ENCODE measurements at places on chromosomes 7 and 10.

GRCh38 chr10:121522831-121523230 is 75.4 kb downstream of the FGFR2 start:
- DNase-seq, result no peak

GRCh38 chr10:31099094-31099493 is 67.4 kb upstream of the ZNF438 start:
- no peak for DNase-seq

GRCh38 chr10:11429439-11430052 is 181.9 kb downstream of the USP6NL start:
- no peak for DNase-seq

- no peak for DNase-seq
Measured at GRCh38 chr10:45001381-45002148, 842 bp downstream of the ZNF22 start.

DNA sequence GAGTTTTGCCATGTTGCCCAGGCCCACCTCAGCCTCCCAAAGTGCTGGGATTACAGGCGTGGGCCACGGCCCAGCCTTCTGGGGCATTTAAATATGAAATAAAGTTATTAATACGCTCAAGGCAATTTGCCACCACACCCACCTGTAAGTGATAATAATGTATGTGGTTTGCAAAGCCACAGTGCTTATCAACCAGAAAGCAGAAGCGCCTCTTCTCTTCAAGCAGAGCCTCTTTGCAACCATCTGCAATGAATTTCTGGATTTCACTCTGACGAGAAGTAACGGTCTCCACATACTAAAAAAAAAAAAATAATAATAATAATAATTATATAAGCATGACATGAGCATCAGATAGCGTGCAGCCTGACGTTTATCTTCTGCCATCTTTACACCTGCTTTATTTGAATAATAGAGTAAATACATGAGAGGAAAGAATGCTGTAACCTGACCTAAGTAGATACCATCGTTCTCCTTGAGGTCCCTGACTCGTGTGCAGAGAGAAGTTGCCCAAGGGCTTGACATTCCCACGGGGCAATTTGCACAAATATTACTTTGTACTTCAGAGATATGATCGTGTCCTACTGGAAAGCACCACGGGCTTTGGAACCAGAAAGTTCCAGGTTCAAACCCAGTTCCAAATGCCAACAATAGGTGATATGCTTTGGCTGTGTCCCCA is 34.0 kb downstream of the BRI3 start:
- no peak for DNase-seq

DNA sequence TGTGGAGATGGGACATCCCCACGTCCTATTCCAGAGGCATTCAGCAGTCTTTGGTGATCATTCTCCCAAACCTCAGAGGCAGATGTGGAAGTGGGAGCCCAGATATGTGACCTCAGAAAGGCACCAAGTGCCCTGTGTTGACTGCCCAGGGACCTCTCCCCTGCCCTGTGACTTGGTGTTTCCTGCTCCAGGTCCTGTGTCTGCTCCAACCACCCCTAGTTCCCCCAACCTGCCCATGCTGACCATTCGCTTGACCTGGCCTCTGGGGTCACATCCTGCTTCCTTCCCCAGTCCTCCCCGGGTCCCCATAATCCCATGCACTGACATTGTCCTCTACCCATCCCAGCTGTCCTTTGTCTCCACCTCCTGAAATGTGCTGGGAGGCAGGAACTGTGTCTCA is 7.6 kb downstream of the CYP26A1 start:
- no peak for DNase-seq

DNA sequence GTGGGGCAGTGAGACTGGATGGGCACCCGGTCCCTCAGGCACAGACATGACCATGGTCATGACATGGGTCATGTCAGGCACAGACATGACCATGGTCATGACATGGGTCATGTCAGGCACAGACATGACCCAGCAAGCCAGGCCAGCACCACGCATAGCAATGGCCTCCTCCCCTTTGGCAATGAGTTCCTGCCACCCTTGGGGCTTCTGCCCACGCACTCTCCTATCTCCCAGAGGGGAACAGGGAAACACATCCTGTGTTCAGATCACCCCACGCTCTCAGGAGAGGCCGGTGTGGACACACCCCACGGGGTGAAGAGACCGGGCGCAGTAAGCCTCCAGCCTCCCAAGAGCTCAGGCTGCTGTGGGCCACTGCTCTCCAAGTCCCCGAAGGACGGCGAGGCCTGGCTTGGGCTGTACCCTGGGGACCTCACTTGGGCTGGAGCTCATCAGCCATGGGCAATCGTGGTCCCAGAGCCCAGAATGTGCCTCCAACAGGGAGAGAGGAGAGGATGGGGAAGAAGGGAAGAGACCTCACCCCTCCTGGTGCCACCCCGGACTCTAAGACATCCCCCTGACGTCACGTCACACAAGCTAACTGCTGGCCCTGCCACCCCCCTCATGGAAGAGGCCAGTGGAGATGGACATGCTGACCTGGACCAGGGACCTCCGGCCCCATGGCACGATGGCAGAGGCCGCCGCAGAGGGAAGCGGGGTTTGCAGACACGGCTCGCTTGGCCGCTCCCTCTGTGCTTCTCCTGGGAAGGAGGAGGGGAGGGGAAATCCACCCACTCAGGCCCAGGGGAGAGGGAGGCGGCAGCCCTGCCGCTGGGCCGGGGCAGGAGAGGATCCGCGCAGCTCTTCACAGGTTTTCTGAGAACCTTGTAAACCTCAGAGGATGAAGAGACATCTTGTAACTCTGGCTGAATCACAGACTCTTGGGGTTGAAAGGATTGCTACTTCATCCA is 269.6 kb downstream of the ELFN1 start:
- no peak for DNase-seq

- DNase-seq, result no peak
Measured at GRCh38 chr10:125684581-125684980, 1.6 kb upstream of the TEX36 start.

DNA sequence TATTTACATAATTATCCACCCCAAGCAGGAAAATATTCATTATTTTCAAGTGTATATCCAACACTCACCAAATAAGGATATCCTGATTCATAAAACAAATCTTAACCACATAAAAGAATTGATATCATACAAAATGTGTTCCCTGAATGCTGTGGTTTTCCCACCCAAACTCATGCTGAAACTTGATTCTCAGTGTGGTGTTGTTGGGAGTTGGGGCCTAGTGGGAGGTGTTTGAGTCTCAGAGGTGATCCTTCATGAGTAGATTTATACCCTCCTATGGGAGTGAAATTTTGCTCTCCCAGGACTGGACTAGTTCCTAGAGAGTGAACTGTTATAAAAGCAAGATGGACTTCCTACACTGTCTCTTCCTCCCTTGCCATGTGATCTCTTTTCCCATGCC is 1028.3 kb downstream of the SORCS1 start:
- DNase-seq, result no peak

DNA sequence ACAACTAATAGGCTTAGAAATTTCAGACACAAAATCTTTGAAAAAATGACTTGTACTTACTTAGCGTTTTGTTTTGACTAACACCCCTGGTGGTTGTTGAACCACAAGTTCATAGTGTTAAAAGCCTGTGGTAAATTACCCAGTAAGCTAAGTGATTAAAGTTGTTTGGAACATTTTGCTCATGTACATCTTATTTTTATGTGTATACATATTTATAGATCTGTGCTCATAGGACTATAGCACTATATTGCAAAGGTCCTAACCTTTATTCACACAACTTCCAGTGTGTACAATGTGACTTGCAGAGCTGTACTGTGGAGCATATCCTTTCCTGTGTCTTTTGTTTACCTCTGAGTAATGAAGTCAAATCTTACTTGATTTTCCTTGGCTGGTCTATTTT is 79.6 kb downstream of the BMPR1A start:
- DNase-seq, result no peak

DNA sequence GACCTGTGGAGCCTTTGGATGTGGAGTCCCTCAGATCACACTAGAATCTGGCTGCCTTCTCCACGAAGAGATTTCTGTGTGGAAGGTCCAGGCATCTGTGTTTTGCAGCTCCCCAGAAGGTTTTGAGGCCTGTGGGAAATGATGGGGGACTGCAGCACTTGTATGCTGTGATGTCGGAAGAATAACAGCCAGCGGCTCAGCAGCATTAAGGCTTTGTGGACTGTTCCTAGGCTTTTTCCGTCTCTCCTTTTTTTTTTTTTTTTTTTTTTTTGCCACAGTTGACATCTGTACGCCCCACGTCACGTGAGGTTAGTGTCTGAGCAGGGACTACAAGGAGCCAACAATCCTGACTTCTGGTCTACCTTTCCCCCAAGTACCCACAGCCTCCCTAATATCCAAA is 181.3 kb downstream of the PFKFB3 start:
- no peak for DNase-seq

DNA sequence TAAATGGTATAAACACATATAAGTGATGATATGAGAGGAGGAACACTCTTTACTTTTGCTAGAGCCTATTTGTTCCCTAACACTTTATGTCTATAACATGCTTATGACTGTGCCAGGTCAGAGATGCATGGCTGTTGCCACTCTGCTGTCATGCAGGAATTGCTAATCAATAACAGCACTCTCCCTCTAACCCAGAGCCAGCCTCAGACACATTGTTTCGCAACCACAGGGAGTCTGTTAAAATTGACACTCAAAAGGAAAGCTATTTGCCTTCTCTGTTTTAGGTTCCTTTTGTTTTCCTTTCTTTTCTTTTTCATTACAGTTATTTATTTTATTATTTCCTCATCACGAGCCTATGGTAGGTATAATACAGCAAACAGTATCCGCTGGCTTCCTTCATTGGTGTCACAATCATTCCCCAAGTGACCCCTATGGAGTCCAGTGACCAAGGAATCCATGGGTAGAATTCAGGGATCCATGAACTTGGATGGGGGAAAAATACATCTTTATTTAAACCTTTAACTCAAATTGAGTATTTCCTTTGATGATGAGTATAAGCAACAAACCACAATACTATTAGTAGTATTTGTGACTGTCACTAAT is 6.8 kb downstream of the PON2 start:
- DNase-seq, result no peak

DNA sequence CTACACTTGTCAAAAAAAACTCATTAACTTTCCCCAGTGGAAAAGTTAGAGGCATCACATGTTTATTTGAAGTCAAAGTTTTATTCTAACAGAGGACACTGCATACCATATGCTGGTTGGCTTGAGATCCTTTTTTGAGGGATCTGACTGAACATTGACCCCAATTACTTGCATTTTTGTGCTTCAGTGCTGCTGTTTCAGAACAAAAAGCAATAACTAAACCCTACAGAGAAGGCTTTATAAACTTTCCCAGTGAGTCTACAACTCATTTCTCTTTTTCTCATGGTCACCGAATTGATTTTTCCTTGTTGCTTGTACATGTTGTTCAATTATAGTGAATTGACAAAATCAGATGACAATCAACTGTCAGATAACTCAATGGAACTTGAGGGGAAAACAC is 69.3 kb upstream of the PHYHIPL start:
- no peak for DNase-seq

DNA sequence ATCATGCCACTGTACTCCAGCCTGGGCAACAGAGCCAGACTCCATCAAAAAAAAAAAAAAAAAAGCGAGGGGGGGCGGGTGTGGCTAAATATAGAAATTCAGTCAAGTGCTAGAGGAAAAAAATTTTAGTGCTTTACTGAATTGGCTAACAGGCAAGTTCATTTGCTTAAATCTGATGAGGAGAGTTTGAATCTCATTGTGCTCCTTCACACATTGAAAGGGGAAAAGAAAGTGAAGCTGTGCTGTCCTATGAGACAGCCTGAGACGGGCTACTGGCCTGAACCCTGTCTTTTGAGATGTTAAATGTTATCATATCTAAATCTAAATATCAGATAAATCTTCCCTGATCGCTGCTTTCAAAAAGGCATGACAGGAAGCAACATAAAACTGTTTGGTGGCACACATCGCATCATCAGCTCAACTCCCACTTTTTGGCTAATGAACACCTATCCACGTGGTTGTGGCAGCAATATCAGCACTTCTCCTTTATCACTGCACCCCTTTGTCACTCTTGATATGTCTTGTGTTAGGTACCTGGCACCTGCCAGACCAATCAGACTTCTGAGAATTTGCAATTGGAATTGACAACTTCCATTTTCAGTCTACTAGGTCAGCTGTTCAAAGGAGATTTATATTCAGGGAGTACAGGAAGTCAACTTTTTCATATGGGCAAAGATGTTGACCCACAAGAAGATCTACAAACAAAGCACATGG is 14.0 kb upstream of the IFIT1B start:
- DNase-seq, result no peak

DNA sequence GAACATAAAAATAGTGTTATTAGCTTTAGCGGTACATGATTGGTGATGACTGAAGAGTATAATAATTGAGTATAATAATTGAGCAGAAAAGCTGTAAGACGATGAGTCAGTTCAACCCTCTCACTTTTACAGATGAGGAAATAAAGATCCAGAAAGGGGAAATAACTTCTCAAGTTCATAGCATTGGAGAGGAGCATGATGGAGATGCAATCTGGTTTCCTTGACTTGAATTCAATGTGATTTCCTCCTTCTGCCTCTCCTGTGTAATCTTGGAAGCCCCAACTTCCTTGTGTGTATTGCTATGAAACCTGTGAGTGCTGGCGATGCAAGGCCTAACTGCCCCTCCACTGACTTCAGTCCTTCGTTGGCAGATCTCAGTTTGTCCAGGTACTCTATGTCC is 265.1 kb downstream of the LRMDA start:
- no peak for DNase-seq

DNA sequence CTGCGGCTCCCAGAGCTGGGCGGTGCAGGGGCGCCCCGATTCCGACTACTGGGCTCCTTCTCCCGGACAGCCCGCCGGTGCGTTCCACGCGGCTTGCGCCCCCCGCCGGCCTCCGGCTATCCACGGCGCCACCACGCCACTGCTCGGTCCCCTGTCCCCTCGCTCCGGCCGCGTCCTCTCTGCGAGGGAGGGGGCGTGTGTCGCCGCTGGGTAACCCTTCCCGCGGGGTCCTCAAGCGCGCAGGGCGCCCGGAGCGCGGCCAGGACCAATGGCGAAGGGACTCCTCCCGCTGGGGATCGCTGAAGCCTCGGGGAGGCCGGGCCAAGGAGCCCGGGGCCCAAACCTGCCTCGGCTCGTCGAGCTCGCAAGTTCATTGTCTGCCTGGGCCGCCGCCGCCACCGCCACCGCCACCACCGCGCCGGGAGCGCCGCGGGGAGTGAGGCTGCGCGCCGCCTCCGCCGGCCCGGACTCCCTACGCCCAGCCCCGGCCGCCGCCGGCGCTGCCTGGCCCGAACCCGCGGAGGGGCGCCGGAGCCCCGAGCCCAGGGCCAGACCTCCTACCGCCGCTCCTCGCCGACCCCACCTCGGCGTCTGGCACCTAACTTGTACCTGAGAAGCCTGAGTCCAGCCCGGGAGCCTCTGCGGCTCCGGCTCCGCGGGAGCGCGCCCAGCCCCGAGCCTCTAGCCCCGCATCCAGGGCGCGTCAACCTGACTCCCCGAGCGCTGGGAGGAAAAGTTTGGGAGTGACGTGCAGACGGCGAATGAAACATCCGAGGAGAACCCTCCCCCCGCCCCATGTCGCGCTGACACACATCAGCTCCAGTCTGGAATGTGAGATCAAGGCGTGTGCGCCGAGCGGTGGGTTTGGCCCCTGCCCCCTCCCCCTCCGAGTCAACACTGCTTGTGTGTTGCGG is at the start of gene CHST15:
Gene CHST15 (minus strand): TSS at position 739 of the 914 bp plus-strand sequence. CDS start 47,386 bp downstream, outside the sequence.
- peak; percentile 72 for DNase-seq
